ENCODE measurements at places on chromosomes 12 and 14.

DNA sequence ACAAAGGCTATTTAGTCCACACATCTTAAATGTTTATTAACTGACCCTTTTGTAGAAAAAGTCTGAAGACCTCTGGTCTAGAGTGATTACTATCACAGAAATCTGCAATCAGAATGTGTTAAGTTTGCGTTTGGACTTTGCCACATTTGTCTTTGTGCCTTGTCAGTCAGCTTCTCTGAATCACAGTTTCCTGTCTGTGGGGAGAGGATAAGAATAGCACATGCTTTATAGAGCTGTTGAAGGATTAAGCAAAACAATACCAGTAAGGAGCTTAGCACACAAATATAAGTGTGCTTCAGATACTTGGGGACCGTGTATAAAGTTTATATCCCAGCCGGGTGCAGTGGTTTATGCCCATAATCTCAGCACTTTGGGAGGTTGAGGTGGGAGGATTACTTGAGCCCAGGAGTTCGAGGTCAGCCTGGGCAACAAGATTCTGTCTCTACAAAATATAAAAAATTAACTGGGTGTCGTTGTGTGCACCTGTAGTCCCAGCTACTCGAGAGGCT, 63.0 kb upstream of the BTG1 start:
- no peak for DNase-seq

DNA sequence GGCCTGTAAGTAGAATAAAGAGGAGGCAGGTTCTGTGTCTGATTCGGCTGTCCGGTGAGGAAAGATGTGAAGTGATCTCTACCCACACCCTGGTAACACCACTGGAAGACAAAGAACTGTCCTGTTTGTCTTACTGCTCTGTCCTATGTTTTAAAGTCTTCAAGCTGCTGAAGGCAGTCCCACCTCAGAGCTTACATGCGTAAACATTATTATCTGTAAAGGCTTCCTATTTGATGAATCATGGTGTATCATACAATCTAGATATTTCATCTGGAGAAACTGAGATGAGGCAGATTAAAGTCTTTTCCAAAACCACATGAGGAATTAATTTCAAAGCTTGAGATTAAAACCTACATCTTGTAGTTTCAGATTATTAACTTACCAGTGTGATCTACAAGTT, 427.6 kb downstream of the ZFP36L1 start:
- no peak for DNase-seq

DNA sequence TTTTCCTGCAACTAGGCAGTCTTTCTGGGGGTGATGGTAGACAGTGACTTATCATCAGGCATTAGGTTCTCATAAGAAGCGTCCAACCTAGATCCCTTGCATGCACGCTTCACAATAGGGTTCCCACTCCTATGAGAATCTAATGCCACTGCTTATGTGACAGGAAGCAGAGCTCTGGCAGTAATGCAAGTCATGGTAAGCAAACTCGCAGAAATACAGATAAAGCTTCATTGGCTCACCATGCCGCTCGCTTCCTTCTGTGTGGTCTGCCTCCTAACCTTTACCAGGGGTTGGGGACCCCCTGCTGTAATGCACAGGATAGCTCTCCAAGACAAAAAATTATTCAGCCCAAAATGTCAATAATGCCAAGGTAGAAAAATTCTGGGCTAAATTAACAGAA, 864.2 kb downstream of the TRHDE start:
- DNase-seq = no peak

DNA sequence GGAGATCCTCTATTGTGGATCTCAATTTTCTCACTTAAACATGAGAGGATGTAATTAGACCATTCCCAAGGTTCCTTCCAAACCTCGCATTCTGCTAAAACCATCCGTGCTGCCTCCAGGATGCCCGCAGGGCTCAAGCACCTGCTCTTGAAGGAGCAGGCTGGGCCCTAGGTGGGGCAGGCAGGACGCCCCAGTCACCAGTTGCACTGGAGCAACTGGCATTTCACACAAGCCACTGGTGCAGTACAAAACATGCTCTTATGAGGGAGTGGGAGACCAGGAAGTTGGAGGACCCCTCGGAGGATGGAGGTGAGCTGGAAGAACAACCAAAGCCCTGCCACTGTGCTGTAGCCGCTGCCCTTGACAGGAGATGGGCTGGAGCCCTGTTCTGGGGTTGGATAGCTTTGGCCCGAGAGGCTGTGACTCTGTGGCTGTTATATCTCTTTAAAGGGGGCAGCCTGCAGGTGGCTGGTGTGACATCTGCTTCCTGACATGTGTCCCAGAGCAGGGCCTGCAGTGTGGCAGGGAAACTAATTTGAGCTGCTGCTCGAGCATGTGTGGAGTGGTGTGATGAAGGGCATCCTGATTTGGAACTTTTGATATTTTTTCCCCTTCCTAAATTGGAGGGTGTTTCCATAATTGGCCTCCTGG, 122.2 kb downstream of the CRACR2A start:
- no peak for DNase-seq

DNA sequence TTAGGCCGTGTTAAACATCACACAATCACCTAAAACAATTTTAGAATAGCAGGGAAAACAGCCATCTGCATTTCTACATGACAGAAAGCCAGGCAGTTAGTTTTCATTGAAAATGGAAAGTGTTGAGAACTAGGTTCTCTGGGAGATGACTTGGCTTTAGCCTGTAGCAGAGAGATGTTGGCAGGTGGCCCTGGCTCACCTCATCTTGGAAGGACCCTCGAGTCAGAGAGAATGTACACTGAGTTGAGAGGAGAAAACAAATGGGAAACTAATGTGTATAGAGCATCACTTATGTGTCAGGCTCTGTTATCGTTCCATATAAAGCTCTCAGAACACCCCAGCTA, 51.9 kb downstream of the SUSD6 start:
- no peak for DNase-seq

GRCh38 chr12:116697305-116697704, 40.6 kb downstream of the SPRING1 start:
- no peak for DNase-seq

- DNase-seq = no peak
Observed at GRCh38 chr12:113030875-113031525, 25.5 kb upstream of the DTX1 start.

DNA sequence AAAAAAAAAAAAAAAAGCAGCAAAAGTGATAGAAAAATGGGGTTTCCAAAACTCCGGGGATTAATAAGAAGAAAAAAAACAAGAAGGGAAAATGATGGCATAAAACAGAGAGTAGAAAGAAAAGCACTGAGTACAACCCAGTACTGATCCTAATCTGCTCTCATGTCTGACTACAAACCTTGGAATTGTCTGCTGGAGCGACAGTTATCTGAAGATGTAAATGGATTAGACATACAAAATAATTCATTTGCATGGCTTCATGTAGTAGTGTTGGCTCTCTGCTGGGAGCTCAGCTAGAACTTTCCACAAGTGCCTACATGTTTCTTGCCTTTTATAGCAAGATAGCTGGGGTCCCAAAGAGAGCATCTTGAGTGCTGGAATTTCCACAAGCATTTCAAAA, 34.2 kb downstream of the ZCRB1 start:
- DNase-seq = no peak

- no peak for DNase-seq
Observed at GRCh38 chr14:68548194-68549076, 244.4 kb downstream of the ZFP36L1 start.

DNA sequence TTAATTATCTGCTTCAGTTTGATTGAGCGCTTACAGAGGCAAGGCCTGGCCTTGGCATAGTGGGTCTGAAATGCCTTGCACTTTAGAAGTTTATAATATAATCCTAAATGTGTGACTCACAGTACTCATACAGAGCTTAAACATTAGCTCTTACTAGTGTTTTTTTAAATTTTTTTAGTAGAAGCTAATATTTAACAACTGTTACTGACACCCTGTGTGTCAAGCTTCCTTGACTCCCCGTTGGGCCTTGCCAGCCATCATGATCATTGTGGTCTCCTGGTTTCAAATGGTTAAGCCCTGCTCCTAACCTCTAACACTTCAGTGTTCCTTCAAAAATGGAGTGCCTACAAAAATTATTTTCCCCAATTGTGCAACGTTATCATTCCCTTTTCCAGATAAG, 126.9 kb downstream of the GALC start:
- no peak for DNase-seq

GRCh38 chr12:23921099-23921856, 28.2 kb downstream of the SOX5 start:
- no peak for DNase-seq

DNA sequence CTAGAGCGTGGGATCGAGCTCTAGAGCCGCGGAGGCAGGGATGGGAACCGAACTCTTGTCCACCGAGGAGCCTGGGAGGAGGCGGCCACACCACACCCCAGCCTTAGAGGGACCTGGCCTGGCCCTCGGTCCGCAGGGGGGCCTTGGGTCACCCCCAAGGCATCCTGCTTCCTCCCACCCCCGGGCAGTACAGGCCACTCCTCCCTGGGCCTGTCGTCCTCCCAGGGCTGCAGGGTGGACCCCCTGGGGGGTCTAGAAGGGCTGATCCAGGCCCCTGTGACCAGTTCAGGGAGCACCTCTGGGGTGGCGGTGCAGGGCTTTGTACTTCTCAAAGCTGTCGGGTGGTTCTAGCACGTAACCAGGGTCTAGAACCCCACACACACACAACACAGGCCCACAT, 79.1 kb upstream of the FBRSL1 start:
- no peak for DNase-seq
